Breast epithelium (tissue), 4 donors: ENCODE measurements at places on chromosomes 4 and X.

DNA sequence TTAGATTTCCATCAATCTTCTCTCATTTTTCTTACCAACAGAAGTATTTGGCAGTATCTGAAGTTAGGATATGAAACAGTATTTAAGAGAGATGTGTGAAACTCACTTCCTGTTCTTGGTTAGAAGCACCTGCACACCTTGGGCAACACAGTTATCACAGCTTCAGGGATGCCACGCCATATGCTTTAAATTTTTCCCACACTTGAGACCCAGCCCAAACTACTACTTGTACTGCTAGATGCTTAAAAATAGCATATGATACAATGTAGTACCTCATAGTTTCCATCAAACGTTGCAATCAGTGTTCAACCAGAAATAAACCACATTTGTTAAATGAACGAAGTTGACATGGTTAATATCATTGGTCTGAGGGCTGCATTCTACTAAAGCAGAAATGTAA, 725.1 kb upstream of the FRG1 start:
- no peak for DNase-seq

DNA sequence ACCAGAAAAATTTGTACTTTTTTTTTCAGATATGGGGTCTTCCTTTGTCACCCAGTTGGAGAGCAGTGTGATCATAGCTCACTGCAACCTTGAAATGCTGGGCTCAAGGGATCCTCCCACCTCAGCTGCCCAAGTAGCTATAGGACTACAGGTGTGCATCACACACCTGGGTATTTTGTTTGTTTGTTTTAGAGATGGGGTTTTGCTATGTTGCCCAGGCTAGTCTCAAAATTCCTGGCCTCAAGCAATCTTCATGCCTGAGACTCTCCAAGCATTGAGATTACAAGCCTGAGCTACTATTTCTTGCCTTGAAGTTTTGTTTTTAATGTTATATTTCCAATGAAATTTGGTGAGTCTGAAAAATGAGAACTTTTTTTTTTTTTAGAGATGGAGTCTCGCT, 847.8 kb downstream of the TRIML1 start:
- no peak for DNase-seq

GRCh38 chr4:3689576-3690550, 76.3 kb upstream of the ADRA2C start:
- no peak for DNase-seq

DNA sequence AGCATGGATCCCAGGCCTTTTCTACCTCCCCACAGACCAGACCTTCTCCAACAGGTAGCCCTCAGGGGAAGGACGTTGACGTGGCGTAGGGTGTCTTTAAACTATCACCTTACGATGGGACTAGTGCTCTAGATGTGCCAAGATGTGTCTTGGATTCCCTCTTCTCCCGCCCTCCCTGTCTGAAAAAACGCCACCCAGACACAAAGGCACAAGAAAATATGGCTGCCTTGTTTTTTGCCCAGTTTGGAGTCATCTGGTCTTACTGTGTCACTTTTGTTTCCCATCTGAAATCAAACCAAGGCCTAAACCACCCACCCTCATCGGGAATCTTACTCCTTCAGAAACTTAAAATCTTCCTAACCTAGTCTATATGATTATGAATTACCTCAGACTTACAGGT, 235.4 kb downstream of the OR13H1 start:
- no peak for DNase-seq

GRCh38 chr4:73442275-73442674, 6.3 kb downstream of the AFP start:
- DNase-seq: no peak

DNA sequence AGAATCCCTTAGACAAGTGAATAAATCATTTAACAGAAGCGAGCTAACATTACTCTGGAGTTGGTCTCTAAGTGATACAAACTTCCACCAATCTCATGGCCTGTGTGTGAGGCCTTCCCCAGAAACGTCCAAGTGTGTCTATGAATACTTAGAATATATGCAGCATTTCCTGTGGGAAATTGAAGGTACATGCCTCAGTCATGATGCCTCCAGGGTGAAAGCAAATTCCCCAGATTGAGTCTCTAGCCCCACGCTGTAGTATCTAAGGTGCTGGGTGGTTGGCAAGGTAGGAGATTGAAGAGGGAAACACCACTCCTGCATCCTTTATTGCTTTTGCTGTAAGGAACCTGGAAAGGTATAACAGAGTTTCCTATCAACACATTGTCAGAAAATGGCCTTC, 113.8 kb downstream of the IL13RA2 start:
- DNase-seq: no peak

DNA sequence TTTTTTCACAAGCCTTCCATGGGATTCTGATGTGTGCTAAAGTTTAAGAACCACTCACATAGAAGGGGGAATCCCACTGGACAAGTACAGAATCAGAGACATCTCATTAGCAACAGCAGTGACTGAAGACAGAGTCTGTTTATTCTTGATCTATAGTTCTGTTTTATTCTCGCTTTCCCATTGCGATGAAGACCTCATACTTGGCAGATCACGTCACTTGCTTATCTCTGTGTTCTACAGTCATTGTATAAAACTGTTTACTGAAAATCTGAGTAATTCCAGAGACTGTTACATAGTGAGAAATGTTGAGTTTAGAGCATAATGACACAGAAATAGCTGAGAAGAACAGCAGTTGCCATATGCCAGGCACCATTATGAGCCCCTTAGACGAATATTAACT, 185.5 kb downstream of the PTTG2 start:
- no peak for DNase-seq

- no peak for DNase-seq
These were observed 592.5 kb downstream of the PCDH18 start for GRCh38 chr4:136939781-136940180.

DNA sequence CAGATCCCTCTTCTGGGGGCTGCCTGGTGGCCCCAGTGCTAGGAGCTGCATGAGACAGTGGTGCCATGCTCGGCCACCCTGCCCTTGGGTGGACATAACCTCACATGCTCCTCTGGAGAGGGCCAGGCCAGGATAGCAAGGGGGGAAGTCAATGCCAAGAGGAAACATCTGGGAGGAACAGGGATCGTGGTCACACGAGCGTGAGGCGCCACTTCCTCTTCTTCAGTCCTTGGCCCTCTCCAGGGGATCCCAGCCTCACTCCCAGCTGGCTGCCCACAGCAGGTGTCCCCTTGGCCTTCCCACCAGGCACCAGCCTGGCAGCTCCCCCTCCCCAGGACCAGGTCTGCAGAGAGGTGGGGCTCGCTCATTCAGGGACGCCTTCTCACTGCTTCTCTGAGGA, 28.6 kb downstream of the TBC1D14 start:
- DNase-seq: no peak
